ENCODE measurements at places on chromosomes 6 and 20.

DNA sequence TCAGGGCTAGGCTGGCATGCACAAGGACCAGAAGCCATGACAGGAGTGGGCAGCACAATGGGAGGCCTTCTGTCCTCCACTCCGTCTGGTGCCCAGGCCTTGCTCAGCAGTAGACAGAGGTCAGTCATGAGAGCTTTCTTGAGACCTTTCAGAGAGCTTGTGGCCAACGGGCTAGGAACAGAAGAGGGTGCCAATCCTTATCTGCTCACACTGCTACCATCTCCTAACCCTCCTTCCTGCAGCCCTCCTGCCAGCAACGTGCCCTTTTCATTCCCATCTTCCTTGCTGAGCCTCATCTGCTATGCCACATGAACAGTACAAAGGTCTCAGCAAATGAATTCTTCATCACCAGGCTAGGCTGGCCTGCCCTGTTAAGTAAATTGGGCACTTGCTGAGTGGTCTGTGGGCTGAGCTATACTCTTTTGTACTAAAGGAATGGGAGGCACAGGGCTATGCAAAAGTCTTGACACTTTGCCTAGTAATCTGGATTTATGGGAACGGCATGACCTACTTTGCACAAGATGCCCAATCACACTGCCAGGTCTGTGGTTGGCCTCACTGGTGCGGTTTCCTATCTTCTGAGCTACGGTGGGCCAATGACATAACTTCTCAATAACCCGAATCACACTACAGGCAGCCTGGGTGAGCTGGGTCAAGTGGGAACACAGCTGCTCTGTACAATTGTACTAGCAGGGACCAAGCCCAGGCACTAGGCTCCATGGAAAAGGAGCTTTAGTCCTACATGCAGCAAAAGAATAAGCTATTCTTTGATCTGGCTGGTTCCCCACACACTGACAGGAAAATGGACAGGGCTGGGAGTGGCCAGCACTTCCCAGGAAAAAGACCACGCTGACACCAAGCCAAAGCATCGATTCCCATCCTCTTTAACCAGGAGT is 47.8 kb downstream of the ELOVL5 start:
- no peak for DNase-seq

DNA sequence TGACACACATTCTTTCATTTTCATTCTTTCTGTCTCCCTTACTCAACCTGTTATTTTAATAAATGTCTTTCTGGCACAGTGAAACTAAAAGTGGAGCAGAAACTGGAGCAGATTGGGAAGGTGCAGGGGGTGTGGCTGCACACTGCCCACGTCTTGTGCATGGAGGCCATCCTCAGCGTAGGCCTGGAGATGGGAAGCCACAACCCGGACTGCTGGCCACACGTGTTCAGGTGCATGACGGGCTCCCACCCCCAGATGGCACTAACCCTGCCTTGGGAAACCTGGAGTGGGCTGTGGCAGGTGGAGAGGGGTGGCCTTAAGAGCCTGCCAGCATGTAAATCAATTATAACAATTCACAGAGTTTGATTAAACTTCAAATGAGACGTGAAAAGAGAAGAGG is 71.4 kb upstream of the PBOV1 start:
- no peak for DNase-seq

DNA sequence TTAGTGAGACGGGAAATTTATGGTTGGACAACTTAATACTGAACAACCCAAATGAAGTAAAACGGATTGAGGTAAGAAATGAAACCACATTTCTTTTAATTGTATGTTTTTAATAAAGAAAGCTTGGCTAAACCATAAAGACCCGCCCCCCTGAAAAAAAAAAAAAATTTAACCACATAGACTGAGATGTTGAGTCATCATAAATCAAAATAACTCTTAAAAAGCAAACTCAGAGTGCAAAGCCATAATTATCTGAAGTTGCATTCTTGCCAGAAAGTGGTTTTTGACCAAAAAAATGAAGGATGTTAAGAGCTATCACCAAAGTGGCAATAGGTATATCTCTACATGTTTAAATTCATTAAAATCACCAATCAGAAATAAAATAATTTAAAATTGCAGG is 101.8 kb upstream of the COL21A1 start:
- no peak for DNase-seq

GRCh38 chr6:131854803-131855202 is 47.0 kb downstream of the ENPP1 start:
- DNase-seq, result no peak

DNA sequence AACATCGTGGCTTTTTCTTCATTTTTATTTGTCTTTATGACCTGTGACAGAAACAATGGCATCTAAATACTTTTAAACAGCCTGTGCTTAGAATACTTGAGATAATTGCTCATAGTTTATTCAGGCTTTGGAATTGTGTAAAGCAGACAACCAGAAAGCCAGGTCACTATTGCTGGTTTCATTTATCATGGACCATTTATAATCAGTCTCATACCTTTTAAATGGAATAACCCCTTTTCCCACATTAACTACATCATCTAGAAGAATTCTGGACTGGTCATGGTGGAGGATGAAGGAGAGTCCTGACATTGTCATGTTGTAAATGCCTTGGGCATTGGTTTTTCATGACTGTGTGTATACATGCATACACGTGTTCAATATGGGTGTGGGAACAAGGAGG is 661.5 kb downstream of the EPM2A start:
- DNase-seq, result no peak
